NK-92 treated with Interleukin-12 subunit alpha and Interleukin-12 subunit beta, amount 100 ng/mL, for 24 hours (cell line): ENCODE measurements at places on chromosomes 3 and 15.

DNA sequence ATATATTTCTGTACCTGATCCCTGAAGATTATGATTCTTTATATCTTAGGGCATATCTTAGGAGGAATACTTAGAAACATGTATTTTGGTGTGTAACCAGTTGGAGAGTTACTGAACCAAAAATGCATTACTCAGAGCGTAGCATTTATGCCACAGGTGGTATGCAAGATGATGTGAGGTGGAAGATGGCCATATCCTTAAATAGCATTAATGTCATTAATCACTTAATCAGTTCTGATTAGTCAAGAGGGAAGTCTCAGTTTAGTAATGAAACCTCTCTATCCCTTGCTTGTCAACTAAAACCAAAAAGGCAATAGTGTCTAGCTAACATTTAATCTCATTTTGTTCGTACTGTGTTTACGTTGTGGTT, 130.5 kb upstream of the PHLDB2 start:
- DNase-seq: no peak

GRCh38 chr15:22887157-22887951, 48.9 kb downstream of the NIPA2 start:
- no peak for DNase-seq

- DNase-seq: no peak
These were observed 53.4 kb downstream of the GSK3B start for GRCh38 chr3:120040813-120041377.

DNA sequence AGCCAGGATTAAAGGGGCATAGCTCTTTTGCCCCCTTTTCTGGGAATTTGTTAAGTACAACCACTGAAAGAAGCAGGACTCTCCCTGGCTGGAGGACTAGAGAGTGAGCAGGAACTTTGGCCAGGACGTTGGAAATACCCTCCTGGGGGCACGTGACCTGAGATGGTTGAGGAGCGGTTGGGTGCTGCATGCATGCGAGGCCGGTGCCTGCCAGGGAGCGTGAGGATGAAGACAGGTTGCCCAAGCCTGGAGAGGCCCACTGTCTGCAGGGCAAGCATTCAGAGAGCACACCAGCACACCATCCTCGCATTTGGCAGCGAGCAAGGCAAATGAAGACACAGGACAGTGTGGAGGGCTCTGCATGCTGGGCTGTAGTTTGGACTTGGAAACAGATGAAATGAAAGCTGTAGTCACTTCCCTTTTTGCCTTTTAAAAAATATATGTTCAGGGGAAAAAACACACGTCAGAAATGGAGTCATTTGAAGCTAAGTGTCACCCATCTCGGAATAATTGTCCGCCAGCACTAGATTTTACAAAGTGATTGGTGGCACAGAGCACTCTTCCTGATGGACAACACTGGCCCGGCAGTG, 217.6 kb downstream of the SLCO3A1 start:
- no peak for DNase-seq

DNA sequence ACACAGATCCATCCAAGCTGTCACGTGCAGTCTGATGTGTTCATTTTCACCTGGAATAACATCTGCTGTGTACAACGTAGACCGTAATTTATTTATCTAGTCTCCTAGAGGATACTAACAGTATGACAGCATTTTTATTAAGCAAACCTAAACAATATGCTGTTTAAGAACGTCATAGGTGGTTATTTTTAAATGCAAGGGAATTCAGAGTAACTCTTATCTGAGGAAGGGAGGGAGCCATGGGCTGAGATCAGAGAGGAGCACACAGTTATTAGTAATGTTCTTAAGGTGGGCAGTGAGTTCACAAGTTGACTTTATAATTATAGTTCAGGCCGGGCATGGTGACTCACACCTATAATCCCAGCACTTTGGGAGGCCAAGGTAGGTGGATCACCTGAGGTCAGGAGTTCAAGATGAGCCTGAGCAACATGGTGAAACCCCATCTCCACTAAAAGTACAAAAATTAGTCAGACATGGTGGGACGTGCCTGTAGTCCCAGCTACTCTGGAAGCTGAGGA, 193.6 kb downstream of the UACA start:
- no peak for DNase-seq

DNA sequence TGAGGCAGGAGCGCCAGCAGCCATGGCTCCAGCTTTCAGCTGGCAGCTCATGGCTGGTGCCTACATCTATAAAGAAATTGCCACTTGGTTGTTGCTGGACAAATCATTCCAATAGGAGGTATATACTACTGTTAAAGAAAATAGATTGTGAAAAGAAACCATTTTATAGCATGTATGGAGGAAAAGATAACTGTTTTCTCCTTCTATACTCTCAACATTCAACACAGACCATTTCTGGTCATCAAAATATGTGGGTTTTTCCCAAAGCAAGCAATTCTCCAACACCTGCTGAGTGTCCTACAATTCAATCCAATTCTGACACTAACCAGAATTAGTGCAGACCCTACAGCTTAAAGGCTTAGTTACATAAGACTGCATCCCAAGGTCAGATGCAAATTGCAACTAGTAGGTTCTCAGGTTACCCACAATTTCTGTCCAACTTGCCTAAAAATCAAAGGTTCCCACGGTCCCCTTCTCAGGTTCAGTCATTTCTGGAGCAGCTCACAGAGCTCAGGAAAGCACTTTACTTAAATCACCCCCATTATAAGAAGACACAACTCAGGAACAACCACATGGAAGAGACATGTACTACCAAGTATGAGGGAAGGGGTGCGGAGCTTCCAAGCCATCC, 42.4 kb upstream of the STRIT1 start:
- no peak for DNase-seq

GRCh38 chr3:152359385-152360248, 90.9 kb downstream of the MBNL1 start:
- no peak for DNase-seq

DNA sequence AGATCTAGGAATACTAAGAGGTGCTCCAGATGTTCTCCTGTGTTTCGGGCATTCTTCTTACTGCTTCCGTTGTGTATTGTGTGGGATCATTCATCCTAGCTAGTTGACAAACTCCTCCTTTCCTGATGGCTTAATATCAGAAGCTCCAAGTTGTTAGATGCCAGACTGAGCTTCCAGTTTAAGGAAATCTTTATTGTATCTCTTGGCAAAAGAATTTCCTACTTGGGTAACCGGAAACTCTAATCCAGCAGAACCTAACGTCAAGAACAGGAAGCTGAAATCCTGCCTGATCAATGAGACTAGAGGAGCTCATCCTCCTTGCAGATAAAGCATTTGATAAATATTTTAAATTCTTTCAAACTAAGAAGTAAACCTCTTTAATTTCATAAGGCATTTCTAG, 27.7 kb upstream of the MYH15 start:
- no peak for DNase-seq

DNA sequence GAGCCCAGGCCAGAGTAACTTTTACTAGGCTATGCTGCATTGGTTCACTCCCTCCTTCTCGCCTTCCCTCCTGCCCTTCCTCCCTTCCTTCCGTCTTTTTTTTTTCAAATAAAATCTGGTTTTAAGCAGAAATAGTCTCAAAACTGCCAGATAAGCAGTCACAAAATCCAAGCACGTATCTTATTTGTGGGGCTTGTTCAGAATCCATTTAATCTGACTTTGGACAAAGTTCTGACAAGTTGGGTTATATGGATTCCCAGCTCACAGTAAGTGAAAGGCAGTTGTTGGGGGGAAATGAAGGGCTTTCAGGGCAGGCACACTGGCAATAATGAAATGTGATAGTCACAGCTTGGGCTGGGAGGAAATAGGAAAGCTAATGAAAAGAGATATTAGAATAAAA, 32.0 kb upstream of the PLXND1 start:
- DNase-seq: no peak

DNA sequence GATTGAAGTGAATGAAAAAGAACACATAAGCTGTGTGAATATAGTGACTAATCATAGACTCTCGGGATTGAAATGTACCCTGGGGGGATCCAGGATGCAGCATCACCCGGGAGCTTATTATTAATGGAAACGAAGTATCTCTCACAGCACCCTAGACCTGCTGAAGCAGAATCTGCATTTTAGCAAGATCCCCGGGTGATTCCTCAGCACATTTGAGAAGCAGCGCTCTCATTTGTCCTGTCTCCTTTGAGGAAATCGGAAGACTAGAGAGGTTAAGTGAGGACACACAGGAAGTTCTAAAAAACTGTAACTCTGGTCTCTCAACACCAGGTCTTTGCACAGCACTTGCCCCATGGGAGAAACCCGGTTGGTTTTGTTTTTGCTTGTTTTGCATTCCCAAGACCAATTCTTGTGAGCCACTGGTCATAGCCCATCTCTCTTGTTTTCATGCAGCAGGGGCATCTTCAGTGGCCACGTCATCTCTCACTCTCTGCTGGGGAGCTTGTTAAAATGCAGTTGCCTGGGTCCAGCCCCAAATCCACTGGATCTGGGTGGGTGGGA, 30.2 kb downstream of the ZNF710 start:
- DNase-seq: no peak

DNA sequence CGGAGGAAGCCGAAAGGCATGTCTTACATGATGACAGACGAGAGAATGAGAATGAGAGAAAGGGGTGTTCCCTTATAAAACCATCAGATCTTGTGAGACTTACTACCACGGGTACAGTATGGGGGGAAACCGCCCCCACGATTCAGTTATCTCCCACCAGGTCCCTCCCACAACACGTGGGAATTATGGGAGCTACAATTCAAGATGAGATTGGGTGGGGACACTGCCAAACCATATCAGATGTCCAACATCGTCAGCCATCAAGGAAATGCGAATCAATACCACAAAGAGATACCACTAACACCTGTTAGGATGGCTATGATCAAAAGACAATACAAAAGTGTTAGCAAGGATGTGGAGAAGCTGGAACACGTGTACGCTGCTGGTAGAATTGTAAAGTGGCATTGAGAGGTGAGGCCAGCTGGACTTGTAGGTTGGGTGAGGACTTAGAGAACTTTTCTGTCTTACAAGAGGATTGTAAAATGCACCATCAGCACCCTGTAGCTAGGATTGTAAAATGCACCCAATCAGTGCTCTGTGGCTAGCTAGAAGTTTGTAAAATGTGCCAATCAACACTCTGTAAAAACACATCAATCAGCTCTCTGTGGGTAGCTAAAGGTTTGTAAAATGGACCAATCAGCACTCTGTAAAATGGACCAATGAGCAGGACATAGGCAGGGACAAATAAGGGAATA, 37.5 kb downstream of the VGLL4 start:
- DNase-seq: no peak

- DNase-seq: no peak
These were observed 940 bp downstream of the BOC start for GRCh38 chr3:113212150-113212843.

GRCh38 chr3:10312391-10312790, 8.5 kb downstream of the SEC13 start:
- no peak for DNase-seq

DNA sequence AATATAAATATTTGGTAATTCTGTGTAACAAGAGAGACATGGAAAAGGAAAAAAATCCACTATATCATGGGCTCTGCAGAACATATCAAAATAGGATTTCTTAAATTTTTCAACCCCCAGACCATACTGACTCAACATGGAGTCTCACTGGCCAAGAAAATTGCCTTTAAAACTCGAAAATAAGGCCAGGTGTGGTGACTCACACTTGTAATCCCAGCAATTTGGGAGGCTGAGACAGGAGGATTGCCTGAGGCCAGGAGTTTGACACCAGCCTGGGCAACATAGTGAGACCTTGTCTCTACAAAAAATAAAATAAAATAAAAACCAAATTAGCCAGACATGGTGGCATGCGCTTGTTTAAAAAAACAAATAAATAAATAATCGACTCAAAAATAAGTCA, 294.4 kb upstream of the TPRG1 start:
- DNase-seq: no peak
